ENCODE measurements at places on chromosomes 6 and 20.

- DNase-seq: no peak
Measured at GRCh38 chr6:6860863-6861262, 246.9 kb upstream of the RREB1 start.

DNA sequence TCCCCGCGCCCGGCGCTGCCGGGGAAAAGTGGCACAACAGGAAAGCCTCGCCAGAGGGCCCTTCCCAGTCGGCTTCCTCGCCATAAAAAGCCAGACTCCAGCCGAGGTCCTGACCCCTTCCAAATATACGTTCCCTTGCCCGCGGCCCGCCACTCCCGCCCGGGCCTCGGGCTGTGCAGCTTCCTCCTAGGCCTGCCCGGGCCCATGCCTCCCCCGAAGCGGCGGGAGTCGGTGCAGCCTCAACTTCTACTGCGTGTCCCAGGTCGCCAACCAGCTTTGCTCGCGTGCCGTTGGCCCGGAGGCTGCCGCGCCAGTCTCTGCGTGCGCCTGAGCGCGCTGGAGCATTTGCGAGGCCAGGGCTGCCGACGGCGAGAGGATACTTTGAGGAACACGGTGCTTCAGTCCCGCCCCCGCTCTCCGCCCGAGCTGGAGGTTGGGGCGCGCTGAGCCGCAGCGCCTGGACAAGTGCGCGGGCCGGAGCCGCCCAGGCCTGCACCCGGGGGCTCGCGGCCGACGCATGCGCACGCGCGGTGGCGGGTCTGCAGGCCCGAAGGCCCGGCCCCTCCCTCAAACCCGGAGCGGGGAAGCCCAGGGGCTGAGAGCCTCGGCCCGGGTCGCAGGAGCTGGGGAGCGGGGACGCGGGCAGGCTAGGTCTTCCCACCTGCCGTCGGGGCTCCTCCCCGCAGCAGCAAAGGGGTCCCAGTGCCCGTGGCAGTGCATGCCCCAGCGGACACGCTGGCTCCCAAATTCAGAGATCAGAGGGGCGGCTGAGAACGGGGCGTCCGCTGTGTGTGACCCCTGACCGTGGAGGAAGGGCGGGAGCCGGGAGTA is 10.2 kb downstream of the FOXC1 start:
- no peak for DNase-seq

DNA sequence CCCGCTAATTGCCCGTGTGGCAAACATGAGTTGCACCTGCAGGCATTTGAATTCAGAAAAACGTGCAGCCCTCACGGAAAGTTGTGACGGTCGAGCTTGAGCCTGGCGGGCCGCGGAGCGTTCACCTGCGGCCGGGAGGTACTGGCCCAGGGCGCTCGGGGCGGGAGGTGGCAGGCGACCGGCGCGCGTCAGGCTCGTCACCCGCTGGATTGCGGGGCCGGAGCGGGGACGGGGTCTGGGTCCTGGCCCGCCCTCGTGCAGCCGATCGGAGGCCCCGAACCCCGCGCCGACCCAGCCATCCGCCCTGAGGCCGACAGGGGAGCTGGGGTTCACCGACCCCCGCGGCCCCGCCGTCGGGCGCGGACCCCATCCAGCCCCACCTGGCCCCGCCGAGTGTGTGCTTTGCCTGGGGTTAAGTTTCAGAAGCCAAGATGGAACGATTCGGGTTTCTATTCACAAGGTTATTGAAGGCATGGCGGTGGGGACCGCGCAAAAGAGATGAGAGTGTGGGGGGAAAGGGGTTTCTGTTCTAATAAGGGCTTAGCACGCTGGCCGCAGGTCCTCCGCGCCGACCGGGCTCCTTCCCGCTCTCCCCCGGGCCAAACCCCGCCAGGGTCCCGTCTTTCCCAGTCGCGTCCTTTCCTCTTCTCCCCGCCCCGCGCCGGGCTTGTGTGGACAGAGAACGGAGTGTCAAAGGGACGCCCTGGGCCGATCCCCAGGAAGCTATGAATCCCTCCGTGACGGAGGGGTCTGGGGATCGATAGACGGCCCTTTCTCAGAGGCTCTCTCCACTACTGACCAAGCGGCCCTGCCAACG is 1.6 kb upstream of the HEY2 start:
- DNase-seq: no peak

DNA sequence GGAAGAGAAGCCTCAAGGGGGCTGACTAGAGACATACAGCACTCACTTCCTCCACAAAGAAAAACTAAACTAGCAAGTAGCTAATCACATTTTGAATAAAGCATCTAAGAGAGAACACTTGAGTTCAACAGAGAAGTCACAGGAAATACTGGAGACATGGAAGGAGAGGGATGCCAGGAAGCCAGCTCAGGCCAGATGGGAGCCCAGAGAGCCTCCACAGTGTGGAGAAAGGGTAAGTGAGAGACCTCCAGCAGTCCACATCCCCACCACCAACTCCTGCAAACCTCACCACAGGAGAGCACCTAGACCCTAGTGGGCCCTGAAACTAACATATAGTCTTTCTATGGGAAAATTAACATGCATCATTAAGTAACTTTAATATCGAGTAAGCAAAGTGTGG is 79.2 kb downstream of the EPM2A start:
- no peak for DNase-seq

GRCh38 chr20:38812709-38813573 is 7.4 kb downstream of the PPP1R16B start:
- no peak for DNase-seq

DNA sequence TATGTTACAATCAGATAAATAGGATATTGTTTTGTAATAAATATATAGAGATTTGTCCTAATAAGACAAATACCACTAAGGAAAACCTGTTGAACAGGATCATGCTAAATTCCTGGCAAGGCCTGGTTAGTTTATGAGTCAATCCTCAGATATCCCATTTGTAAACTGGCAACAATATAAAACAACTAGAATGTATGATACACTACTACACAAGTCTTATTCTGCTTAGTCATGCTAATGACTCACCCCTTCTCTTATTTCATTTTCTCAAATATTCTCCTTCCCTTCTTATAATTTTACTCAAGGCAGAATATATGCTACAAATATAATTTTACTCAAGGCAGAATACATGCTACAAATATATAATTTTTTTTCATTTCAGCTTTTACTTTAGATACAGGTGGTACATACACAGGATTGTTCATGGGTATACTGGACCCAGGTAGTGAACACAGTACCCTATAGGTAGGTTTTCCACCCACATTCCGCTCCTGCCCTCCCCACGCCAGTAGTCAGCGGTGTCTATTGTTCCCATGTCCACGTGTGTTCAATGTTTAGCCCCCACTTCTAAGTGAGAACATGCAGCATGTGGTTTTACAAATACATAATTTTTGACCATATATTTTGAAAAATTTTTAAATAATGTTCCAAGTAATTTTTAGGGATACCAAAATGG is 6.3 kb downstream of the OSER1 start:
- no peak for DNase-seq

GRCh38 chr6:69802995-69803394 is 6.2 kb upstream of the LMBRD1 start:
- DNase-seq: no peak

DNA sequence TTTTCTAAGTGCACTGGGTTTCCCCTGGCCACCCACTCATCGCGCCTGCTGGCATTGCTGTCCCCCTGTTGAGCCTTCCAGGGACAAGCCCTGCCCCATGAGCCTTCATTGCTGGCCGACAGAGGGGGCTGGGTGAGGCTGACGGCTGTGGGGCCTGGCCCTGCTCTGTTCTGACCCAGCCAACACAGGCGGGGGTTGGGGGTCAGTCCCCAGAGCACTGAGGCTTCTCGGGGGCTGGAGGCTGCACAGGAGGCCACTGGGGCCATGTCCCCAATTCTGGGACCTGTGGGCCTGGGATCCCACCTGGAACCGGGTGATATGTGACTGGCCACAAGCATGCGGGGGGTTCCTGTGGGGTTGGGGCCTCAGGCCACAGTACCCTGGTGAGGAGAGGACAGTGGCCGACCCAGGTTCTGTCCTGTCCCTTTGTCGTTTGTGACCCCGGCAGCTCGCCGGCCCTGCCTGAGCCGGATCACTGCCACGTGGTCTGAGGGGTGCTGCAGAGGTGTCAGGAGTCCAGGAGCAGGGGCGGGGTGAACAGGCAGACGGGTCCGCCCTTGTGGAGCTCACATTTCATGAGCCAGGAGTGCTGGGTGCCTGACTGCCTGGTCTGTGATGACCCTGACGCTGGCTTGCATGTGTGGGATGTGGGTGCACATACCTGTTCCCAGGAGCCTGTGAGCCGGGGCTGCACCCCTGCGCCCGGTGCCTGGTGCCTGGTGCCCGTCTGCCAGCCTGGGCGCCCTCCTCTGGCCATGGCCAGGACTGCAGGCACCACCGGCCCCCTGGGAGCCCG is 2.1 kb upstream of the COL20A1 start:
- DNase-seq: no peak

DNA sequence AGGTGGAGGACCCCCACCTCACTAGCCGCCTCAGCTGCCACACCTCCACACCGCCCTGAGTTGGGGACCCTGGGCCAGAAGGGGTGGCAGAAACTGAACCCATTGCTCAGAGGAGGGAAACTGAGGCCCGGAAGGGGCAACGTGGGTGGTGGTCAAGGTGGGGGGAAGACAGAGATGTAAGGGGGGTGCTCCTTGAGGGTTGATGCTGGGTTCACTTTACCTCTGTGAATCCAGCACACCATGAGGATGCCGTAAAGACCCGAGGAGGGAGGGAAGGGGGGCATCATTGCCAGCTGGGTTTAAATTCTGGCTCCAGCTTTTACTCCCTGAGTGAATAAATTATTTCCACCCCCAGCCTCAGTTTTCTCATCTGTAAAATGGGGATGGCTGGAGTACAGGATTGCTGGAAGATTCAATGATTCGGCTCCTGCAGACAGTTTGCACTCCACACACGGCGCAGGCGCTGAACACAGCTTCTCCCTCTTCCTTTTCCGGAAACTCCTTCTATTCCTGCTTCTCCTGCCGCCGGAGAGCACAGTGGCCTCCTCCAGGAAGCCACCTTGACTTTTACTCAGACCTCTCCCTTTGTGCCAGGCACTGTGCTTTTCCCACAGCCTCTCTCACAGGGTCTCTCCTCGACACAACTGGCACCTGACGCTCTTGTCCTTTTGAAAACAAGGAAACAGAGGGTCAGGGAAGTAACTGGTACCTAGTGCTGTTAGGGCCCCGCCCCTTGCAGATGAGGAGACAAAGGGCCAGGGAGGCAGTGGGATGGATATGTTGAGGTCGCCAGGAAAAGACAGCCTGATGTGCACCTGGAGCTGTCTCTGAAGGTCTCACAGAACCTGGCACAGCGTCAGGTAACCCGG is 59.4 kb downstream of the UBE2V1 start:
- no peak for DNase-seq

GRCh38 chr20:63624486-63624885 is 2.4 kb downstream of the GMEB2 start:
- DNase-seq: no peak

DNA sequence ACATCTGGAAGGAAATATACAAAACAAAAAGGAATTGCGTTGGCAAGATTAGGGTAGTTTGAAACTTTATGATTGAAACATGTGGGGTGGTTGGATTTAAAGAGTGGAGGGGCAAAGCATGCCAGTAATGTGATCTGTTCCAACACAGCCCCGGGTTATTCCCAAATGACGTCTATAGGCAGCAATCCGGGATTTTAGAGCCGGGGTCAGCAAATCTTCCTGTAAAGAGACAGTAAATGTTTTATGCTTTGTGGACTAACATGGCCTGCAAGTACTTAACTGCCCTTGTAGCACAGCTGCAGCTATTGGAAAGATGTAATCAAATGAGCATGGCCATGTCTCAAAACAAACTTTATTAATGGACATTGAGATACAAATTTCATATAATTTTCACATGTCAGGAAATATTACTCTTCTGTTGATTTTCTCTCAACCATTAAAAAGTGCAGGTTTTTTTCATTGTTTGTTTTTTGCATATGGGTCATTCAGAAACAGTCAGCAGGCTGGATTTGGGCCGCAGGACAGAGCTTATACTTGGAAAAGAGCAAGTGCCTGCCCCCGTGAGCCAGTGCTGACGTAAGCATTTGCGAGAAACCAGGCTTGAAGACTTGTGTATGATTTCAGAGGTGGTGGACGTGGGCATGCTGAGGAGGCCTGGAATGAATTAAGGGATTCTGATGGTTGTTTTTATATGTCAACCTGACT is 136.5 kb downstream of the DOK5 start:
- no peak for DNase-seq

DNA sequence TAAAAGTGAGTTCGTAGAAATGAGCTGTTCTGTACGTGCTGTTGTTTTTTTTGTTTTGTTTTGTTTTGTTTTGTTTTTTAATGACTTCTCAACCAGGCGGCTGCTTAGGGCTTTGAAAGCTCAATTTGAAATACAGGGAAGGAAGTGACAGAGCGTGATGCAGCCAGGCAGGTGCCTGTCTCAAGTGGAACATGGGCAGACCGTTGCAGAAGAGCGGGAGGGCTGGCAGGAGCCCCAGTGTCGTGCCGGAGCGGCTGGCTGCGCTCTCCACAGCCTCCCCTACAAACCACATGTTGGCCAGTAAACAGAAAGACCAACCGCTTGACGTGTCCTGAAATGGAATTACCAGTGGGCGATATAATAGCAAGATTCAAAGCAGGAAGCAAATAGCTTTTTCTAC is 164.9 kb upstream of the RREB1 start:
- DNase-seq: no peak

GRCh38 chr6:145017051-145017450 is 718.3 kb downstream of the EPM2A start:
- DNase-seq: no peak

GRCh38 chr20:7883309-7883708 is 56.9 kb downstream of the HAO1 start:
- no peak for DNase-seq

DNA sequence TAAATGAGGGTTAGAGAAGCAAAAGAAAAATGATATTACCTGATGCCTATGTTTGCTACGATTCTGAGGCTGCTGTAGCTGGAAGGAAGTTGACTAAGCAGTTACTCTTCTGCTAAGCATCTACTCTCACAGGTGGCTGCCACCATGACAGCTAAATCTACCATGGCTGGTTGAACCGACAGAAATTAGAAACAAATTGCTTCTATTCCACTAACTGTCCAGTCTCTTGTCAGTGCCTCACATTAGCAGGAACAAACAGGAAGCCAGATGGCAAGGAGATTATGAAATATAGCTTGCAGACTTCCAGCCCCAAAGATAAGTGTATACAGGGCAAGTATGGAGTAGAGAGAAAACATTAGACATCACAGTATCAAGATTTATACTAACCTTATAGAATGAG is 59.4 kb upstream of the TMEM200A start:
- no peak for DNase-seq

GRCh38 chr6:31723245-31723979 is at the start of gene MPIG6B:
TSS of gene MPIG6B (plus strand) at chr6:31723373. CDS start at chr6:31723384, 11 bp downstream.
- no peak for DNase-seq
